ENCODE measurements at places on chromosomes 5 and 9.

- no peak for DNase-seq
These were observed 26.5 kb downstream of the TRMO start for GRCh38 chr9:97895695-97896332.

DNA sequence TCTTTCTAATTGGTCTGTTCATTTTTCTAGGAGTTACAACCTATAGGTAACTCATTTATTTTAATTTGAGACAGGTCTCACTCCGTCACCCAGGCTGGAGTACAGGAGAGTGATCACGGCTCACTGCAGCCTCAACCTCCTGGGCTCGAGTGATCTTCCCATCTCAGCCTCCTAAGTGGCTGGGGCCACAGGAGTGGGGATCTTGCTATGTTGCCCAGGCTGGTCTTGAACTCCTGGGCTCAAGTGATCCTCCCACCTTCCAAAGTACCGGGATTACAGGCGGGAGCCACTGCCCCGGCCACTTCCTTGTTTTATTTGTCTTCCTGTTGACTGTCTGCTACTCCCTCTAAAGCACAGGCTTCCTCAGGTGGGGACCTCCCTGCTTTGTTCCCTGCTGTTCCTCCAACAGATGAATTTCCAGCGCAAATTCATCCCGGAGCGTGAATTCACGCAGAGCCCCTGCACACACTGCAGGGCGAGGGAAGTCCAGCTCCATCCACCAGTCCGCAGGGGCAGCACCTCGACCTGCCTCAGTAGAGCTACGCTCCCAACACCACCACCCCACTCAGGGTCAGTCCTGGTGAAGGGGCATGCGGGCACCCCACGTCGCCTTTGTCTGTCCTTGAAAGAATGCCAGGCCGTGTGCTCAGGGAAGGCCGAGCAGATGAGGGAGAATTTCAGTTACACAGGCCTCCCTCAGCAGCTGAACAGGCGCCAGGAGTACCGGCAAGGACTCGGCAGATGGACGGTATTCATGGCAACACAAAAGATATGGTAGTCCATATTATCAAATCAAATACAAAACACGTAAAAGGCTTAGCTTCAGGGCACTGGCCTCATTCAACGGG is 6.3 kb downstream of the QSOX2 start:
- DNase-seq = no peak

GRCh38 chr5:93915142-93915553 is 173.7 kb upstream of the POU5F2 start:
- DNase-seq = no peak

DNA sequence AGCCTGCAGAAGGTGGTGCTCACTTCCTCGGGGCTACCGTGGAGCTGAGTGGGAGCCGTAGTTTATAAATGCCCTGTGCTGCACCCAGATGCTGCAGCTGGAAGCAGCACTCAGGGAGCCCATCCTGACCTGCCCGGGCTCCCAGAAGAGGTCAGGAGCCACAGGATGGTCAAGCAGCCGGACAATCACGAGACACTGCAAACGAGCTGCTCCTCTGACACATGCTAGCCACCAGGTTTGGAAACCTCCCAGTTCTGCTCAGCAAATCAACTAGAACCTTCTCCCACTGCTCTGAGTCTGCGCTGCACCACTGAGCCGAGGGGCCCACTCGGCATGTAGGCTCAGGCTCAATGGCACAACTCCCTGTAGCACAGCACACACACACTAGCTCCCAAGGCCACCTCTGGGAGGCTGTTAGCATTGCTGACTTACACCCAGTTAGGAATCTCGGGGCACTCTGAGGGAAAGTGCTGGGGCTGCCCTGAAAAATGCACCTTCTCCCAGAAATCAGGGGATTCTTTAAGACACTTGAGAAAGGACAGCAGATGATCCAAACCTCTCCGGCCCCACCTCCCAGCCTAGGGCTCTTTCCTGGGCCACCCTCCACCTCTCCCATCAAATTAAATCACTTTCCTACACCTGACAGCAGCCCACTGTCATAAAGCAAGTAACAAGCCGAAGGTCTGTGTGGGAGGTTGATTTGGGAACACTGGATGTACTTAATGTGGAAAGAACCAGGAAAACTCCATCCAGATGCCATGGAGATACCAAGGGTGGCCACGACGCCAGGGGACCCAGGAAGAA is 59.1 kb downstream of the PSMB7 start:
- no peak for DNase-seq

GRCh38 chr5:5062525-5063302 is 77.4 kb upstream of the ADAMTS16 start:
- no peak for DNase-seq

- DNase-seq = no peak
These were observed 483.1 kb upstream of the PIK3R1 start for GRCh38 chr5:67732471-67732870.

GRCh38 chr9:87567001-87567400 is 69.3 kb downstream of the DAPK1 start:
- no peak for DNase-seq

DNA sequence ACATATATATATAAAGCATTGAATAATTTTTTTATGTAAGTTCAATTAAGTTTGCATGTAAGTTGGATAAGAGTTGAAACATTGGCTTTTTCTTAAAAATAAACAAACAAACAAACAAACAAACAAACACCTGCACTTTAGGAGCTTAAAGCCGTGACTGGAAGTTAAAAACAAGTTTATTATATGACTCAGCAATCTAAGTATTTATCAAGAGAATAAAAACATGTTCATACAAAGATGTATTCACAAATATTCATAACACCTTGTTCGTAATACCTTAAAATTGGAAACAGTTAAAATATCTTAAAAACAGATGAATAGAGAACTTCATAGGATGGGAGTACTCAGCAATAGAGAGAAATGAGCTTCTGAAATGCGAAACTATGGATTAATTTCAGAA is 61.5 kb upstream of the ANXA1 start:
- no peak for DNase-seq

GRCh38 chr5:151499501-151500035 is 52.2 kb downstream of the SLC36A1 start:
- DNase-seq = no peak

DNA sequence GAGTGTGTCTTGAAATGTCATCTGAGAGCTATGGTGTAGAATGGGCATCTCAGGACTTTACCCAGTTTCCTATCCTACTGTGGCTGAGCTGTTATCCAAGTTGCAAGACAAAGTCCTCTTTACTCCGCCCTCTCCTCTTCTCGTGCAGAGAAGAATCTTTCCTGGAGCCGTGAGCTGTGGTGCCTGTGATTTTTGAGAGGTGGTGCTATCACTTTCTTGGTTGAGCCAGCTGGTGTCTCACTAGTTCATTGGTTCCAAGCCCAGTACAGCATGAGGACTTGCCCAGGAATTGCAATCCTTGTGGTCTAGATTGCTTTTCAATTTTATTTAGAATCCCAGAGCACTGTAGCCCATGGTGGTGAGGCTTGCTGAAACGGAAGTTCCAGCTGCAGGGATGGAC is 2300.3 kb downstream of the MAT2B start:
- DNase-seq = no peak

DNA sequence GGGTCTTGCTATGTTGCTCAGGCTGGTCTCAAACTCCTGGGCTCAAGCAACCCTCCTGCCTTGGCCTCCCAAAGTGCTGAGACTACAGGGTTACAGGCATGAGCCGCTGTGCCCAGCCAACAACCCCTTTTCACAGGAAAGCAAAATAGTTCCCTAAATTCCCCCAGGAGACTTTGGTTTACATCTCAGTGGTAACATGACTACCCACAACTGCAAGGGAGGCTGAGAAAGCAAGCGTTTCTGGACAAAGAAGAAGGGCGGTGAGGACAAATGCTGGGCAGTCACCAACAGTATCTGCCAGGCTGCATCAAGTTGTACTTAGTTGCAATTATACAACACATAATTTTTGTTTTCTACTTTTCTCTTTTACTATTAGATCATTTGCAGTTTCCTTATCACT is 7.4 kb upstream of the ADGRD2 start:
- DNase-seq = no peak

GRCh38 chr9:92328225-92328624 is 2.5 kb downstream of the CENPP start:
- no peak for DNase-seq

- no peak for DNase-seq
These were observed 42.3 kb upstream of the NR3C1 start for GRCh38 chr5:143445776-143446175.

GRCh38 chr5:149550268-149550583 is 1.0 kb downstream of the CSNK1A1 start:
- no peak for DNase-seq

DNA sequence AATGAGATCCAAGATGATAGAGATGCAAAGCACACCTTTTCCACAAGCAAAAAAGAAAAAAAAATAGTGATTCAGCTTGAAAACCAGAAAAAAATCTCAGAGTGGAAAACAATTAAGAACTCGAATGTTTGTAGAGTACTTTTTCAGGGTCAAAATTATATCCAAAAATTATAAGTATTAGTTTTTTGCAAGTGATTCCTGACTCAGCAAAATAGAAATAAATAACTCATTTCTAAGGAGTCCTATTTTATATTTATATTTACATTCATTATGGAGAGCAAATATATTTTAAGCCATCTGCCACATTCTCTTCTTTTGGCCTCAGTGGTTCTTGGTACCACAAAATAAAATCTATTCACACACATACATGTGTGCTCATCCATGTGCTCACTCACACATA is 1011.8 kb upstream of the ARRDC3 start:
- DNase-seq = no peak

- DNase-seq = no peak
These were observed 120.2 kb upstream of the PITX1 start for GRCh38 chr5:135154197-135154596.

DNA sequence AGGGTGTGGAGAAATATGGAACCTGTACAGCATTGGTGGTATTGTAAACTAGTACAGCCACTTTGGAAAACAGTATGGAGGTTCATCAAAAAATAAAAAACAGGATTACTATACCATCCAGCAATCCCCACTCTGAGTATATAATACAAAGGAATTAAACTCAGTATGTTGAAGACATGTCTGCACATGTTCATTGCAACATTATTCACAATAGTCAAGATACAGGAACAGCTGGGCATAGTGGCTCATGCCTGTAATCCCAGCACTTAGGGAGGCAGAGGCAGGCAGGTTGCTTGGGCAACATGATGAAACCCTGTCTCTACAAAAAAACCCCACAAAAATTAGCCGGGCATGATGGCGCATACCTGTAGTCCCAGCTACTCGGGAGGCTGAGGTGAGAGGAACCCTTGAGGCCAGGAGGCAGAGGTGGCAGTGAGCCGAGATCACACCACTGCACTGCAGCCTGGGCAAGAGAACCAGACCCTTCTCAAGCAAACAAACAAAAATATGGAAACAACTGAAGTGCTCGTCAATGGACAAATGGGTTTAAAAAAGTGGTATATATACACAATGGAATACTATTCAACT is 63.6 kb downstream of the TMEM174 start:
- no peak for DNase-seq

DNA sequence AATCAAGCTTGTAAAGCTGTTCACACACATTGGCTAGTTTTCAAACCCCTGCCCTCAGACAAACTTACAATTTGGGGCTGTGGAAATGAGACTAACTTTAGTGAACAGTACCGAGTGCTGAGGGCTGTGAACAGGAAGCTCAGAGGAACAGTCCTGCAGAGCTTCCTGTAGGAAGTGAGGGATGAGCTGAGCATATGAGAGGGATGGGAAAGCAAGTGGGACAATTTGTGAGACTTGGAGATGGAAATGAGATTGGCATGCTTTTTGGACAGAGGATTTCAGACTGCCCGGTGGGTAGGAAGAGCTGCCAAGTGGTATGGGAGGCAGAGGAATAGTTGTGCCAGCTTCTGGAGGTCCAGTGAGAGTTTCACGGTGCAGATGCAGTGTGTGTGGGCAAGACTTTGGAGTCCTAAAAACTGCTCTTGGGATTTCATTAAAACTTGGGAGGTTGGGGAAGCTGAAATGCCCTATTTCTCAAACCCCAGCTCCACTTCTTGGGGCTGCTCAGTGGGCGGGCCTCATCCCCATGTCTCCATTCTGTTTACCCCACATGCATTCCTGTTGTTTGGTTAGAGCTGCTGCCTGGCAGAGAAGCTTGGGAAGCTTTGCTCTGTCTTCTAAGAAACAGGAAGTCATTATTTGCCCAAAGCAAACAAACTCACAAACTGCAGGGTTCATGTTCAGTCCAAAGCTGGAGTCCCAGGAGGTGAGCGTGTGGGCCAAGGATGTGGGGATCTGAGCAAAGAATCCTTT is 267.5 kb downstream of the ZSWIM6 start:
- DNase-seq = no peak

GRCh38 chr5:148830211-148830610 is 3.8 kb downstream of the ADRB2 start:
- DNase-seq = no peak

DNA sequence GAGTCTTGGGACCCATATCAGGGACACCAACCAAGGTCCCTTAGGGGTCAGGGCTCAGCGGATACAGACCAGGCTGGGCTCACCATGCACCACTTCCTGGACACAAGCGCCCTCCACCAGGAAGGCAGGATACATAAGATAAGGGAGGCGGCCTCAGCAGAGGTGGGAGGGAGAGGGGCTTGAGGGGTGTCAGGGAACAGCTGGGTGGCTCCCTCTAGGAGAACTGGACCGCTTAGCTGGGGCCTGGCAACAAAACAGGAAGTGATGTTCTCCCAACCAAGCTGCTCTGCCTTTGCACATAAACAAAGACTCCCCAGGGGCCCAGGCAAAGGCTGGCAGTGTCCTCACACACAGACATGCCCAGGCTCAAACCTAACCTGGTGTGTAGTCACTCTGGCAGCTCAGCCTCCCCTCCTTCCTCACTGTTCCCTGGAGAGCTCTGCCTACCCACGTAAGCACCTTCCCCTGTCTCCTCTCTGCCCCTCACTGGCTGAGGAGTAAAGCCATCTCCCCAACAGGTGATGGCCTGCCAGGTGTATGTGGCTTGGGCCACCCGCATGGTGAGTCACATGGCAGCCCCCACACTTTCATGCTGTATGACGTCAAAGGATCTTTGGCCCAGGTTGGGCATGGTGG is 5.8 kb upstream of the BICD2 start:
- DNase-seq = no peak

GRCh38 chr5:13809921-13810320 is 134.6 kb downstream of the DNAH5 start:
- DNase-seq = no peak

DNA sequence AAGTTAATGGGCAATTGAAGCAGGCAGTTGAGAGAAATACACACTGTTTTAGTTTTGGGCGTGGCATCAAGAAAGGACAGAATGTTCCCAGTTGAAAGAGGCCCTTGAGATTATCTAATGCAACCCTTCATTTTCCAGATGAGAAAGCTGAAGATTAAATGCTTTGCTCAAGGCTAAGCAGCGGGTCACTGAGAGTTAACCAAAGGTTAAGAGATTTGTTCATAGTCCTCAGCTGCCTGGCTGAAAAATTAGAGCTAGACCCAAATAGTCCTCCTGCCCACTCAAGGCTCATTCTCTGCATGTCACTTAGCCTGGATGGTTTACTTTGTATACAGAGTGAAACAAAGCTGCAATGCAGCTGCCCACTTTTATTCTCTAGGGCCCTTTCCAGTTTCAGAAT is 46.7 kb upstream of the MAMDC2 start:
- no peak for DNase-seq
